Spinal cord (tissue), 10 donors: ENCODE measurements at places on chromosomes 3 and 15.

GRCh38 chr3:194275721-194276120, 75.4 kb downstream of the CPN2 start:
- no peaks in the 10 kb centered on the region for H3K36me3 ChIP-seq
- H3K4me3 ChIP-seq = no peak overlapping the region
- H3K27ac ChIP-seq = no peak overlapping the region

- H3K27me3 ChIP-seq = no peaks in the 10 kb centered on the region
- H3K36me3 ChIP-seq = no peaks in the 10 kb centered on the region
- DNase-seq = no peak
- H3K27ac ChIP-seq = no peak overlapping the region
- no peak overlapping the region for H3K4me3 ChIP-seq
Measured at GRCh38 chr3:189404024-189404423, 227.2 kb upstream of the TP63 start.

DNA sequence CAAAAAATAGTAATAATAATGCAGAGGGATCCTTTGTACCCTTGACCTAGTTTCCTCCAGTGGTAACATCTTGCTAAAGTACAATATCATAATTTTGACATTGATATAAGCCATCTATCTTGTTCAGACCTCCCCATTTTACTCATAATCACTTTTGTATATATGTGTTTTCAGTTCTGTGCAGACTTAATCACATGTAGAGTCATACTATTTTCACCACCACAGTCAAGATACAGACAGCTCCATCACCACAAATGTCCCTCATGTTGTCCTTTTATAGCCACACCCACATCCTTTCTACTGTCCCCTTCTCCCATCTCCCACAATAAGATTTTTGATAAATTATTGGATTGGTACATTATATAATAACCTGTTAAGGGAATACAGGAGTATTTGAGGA, 25.4 kb downstream of the ZNF609 start:
- no peak overlapping the region for H3K4me3 ChIP-seq
- H3K36me3 ChIP-seq = no peaks in the 10 kb centered on the region
- no peak overlapping the region for H3K27ac ChIP-seq
- peaks cover 3% of the 10 kb centered on the region for H3K4me1 ChIP-seq

DNA sequence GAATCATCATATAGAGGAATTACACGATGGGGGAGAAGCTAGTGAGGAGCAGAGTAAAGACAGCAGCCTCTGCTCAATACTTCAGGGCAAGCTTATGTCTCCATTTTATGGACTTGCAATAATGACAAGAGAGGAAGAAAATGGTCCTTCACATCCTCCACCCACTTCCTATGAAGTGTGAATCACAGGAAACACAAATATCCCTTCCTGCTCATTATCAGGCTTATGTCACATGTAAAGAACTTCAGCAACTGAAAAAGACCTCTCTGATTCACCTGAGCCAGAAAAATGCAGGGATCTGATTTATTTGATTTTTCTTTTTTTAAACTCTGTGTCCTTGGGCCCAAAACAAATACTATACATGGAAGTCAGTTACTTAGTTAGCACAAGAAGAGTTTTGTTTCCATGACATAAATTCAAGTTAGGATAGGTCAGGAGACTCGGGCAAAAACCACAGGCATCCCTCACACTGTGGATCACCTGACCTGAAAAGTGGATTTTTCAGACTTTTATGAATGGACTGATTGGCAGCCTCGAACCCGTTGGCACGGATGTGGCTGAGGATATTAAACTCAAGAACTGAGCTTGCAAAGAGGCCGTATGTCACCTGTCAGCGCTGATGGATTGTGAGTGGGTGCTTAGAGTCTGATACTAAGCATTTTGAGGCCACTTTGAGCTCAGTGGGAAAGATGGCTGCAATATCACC, 620.8 kb upstream of the MDFIC2 start:
- DNase-seq = no peak
- no peaks in the 10 kb centered on the region for H3K27me3 ChIP-seq
- H3K27ac ChIP-seq = no peak overlapping the region
- H3K36me3 ChIP-seq = no peaks in the 10 kb centered on the region
- no peaks in the 10 kb centered on the region for H3K4me1 ChIP-seq
- H3K4me3 ChIP-seq = no peak overlapping the region

- no peak overlapping the region for H3K27ac ChIP-seq
- no peak overlapping the region for H3K4me3 ChIP-seq
- no peaks in the 10 kb centered on the region for H3K27me3 ChIP-seq
- no peaks in the 10 kb centered on the region for H3K36me3 ChIP-seq
- H3K4me1 ChIP-seq = no peaks in the 10 kb centered on the region
Measured at GRCh38 chr15:69153046-69153445, 7.4 kb upstream of the GLCE start.

DNA sequence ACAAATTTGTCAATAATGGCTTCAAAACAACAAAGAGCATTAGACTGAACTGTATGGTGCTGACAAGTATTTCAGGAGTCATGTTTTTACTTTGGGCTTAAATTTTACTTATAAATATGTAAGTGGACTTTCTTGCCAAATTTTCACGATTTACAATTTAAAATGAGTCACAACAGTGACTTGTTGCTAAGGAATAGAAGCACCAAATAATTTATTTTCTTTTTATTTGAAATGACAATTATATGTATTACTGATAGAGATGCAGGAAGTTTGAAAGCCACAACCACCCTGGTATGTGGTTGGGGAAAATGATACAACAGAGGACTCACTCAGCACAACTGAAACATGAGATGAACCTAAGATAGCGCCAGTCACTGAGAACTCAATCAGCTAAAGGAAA, 90.3 kb downstream of the FMN1 start:
- H3K27ac ChIP-seq = no peak overlapping the region
- no peaks in the 10 kb centered on the region for H3K36me3 ChIP-seq
- DNase-seq = no peak
- H3K4me3 ChIP-seq = no peak overlapping the region
- H3K4me1 ChIP-seq = no peaks in the 10 kb centered on the region

DNA sequence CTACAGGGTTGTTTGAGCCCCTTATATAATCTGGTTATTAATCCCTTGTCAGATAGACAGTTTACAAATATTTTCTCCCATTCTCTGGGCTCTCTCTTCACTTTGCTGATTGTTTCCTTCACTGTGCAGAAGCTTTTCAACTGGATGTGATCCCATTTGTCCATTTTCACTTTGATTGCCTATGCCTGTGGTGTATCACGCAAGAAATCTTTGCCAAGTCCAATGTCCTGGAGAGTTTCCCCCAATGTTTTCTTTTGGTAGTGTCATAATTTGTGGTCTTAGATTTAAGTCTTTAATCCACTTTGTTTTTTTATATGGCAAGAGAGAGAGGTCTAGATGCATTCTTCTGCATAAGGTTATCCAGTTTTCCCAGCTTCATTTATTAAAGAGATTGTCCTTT, 40.7 kb downstream of the XXYLT1 start:
- no peak overlapping the region for H3K27ac ChIP-seq
- no peak overlapping the region for H3K4me3 ChIP-seq
- H3K4me1 ChIP-seq = no peaks in the 10 kb centered on the region
- no peak for DNase-seq

DNA sequence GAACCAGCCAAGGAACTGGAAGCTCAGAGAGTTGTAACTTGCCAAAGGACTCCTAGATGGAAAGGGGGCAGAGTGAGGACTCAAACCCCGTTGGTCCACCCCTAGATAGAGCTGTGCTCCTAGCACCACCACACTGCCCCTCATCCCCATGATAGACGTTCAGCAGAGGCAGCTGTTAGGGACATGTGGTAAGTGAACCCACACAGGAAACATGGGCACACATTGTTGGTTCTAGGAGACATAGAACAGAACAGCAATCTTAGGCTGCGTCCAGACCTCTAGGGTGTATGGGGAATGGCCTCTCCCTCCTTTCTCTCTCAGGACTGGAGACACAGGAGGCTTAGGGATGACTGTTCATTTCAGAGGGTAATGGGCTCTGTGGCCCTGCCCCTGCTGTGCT, 102.7 kb downstream of the ANP32A start:
- H3K36me3 ChIP-seq = peaks cover 48% of the 10 kb centered on the region
- H3K4me1 ChIP-seq = no peaks in the 10 kb centered on the region
- H3K27me3 ChIP-seq = no peaks in the 10 kb centered on the region

DNA sequence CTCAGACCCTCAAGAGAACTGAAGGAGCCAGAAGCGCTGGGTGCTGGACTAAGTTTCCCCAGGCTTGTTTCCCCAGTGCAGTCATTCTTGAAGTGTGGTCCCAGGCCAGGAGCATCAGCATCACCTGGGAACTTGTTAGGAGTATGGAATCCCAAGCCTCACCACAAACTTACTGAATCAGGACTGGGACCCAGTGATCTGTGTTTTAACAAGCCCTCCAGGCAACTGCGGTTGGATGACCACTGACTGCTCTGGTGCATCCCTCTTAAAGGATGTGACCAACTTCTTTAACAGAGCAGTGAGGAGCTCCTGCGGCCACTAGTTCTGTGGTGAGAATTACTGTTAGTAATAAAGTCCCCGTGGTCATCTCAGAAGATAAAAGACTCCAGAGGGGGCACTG, 62.4 kb upstream of the DAZL start:
- DNase-seq = no peak
- H3K4me1 ChIP-seq = no peaks in the 10 kb centered on the region
- H3K27me3 ChIP-seq = no peaks in the 10 kb centered on the region
- H3K4me3 ChIP-seq = no peak overlapping the region
- H3K36me3 ChIP-seq = no peaks in the 10 kb centered on the region
- H3K27ac ChIP-seq = no peak overlapping the region

- H3K27me3 ChIP-seq = no peaks in the 10 kb centered on the region
- no peak overlapping the region for H3K27ac ChIP-seq
- peaks cover 22% of the 10 kb centered on the region for H3K4me1 ChIP-seq
- DNase-seq = no peak
Measured at GRCh38 chr15:89019436-89019835, 68.8 kb upstream of the ABHD2 start.

GRCh38 chr15:41507820-41508290, 5.8 kb downstream of the LTK start:
- no peak for DNase-seq
- no peak overlapping the region for H3K27ac ChIP-seq
- H3K4me3 ChIP-seq = no peak overlapping the region
- peaks cover 32% of the 10 kb centered on the region for H3K4me1 ChIP-seq

- no peak overlapping the region for H3K27ac ChIP-seq
- no peaks in the 10 kb centered on the region for H3K4me1 ChIP-seq
- no peaks in the 10 kb centered on the region for H3K36me3 ChIP-seq
- no peak for DNase-seq
- no peaks in the 10 kb centered on the region for H3K27me3 ChIP-seq
- no peak overlapping the region for H3K4me3 ChIP-seq
Measured at GRCh38 chr3:195015021-195015420, 255.9 kb downstream of the XXYLT1 start.

DNA sequence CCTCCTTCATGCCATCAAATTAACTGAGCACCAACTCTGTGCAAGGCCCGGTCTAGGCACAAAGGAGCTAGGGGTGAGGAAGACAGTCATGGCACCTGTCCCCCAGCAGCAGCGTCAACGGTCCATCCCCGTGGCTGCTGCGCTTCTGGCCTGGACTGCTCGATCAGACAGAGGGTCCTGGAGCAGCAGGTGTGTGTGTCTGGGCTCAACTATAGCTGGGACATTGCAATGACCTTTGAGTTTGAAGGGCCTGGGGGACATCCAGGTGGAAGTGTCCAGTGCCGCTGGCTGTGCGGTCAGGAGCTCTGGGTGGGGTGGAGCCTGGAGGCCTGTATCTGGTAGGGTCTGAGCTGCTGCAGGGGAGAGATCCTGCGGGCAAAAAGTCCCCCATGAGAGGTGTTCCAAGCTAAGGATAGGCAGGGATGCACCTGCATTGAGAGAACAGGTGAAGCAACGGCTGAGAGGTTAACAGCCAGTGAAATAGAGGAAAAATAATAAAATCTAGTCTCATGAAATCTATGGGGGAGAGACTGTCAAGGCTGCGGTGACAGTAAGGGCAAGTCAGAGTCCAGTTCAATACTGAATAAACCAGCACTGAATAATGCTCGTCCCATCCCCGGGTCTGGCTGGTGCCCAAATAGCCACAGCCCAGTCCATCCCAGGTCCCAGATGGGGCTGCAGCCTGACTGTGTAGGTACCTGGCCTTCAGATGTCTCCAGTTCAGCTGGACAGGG, 25.4 kb upstream of the SLC41A3 start:
- no peak overlapping the region for H3K27ac ChIP-seq
- no peaks in the 10 kb centered on the region for H3K27me3 ChIP-seq
- no peak for DNase-seq
- no peak overlapping the region for H3K4me3 ChIP-seq
- H3K4me1 ChIP-seq = no peaks in the 10 kb centered on the region
